Cerebellar nuclear complex (tissue), 1 donor: ENCODE measurements at places on chromosomes 13 and 19.
A peak's percentile ranks its signal among the peaks of the same experiment; 100 is the strongest.

- peak; percentile 66 for DNase-seq
Measured at GRCh38 chr19:48660852-48661710, 11.7 kb downstream of the NTN5 start.

- no peak for DNase-seq
Measured at GRCh38 chr19:30361107-30361447, 11.1 kb upstream of the ZNF536 start.

- DNase-seq = no peak
Measured at GRCh38 chr13:92963029-92963428, 263.6 kb upstream of the GPC6 start.

DNA sequence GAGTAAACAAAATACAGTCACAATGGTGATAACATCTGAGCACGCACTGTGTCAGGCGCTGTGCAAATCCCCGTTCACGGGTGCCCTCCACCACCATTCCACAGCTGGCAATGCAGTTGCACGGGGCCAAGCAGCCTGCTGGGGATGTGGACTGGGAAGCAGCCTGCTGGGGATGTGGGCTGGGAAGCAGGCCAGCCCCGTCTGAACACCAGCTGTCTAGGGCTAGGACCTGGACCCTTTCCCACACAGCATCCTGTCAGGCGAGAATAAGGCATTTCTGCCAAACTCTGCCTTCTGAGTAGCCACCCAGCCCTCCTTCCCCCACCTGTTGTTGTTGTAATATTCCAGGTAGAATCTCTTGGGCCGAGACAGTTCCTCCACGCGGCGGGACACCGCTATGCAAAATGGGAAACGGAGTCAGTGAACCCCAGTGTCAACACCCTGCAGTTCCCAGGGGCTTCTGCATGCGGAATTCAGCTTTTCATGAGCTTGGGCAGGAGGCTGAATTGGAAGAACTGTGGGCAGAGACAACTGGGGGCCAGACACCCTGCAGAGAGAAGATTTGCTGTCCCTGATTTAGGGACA lies 27.8 kb upstream of the MIER2 start:
- no peak for DNase-seq

GRCh38 chr19:4015705-4016402 lies 8.3 kb downstream of the PIAS4 start:
- no peak for DNase-seq

GRCh38 chr13:112062571-112063570 lies 4.1 kb upstream of the SOX1 start:
- no peak for DNase-seq

DNA sequence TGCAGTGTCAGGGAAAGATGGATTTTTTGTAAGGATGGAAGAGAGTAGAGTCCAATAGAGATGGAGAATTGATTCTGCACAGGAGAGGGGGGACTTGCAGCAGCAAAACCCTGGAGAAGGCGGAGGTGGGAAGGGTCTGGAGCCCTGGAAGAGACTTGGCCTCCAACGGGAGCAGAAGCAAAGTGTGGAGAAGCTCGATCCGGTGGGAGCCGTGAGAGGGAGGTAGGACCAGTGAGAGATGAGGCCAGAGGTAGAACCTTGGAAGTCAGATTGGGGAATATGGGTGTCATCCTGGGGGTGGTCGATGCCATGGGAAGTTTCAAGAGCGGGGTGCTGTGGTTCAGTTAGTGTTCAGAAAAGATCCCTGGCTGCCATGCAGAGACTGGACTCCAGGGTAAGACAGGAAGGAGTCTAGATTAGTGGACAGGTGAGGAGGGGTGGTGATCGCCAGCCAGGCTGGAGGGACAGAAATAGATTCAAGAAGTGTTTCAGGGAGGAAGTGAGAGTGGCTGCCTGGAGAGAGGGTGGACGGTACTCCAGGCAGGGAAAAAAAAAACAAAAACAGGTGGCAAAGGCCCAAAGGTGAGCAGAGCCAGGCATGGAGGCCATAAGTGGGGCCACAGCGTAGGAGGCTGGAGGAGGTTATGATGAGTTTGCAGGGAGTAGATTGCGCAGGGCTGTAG lies 2.6 kb downstream of the PPP5C start:
- no peak for DNase-seq

GRCh38 chr13:73715911-73716510 lies 418.2 kb downstream of the KLF12 start:
- DNase-seq = no peak

DNA sequence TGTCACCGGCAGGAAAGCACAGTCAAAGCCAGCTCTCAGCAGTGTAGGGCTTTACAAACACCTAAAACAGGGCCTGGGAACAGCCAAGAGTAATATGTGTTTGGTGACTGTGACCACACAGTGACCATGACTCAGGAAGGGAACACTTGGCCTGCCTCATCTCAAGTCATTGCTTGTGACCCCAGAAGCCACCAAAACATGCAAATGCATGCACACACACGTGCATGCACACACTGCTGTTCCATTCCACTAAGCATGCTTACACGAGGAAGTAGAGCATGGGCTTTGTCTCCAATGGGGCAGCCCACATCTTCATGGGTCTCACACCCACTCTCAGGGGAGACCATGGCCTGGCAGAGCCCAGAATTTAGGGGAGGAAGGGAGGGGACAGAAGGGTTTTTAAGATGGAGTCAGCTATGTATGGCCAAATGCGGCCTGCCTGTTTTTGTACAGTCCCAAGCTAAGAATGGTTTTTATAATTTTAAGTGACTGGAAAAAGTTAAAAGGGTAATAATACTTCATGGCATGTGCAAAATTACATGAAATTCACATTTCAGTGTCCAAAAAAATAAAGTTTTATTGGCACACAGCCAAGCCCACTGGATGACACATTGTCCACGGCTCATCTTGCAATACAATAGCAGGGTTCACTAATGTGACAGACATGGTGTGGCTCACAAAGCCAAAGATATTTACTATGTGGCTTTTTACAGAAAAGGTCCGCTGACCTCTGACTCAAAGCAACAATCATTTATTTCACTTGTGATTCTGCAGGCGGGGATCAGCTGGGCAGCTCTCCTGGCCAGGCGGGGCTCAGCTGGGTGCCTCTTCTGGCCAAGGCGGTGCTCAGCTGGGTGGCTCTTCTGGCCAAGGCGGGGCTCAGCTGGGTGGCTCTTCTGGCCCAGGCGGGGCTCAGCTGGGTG lies 17.3 kb downstream of the ZFR2 start:
- DNase-seq = no peak

DNA sequence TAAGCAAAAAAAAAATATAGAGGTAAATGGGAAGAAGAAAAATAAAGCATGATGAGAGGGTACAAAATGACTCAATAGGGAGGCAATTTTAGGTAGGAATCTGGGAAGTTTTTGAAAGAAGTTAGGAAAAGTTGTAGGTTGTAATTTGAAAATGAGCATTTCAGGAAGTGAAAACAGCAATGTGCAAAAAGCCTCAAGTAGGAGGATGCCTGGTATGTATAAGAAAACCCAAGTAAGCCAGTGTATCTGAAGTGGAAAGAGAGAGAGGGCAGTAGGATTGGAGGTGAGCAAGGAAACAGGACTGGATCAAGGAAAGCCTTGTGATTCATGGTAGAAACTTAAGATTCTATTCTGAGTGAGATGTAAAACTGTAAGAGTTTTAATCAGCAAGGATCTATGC lies 121.6 kb upstream of the SPRY2 start:
- no peak for DNase-seq

DNA sequence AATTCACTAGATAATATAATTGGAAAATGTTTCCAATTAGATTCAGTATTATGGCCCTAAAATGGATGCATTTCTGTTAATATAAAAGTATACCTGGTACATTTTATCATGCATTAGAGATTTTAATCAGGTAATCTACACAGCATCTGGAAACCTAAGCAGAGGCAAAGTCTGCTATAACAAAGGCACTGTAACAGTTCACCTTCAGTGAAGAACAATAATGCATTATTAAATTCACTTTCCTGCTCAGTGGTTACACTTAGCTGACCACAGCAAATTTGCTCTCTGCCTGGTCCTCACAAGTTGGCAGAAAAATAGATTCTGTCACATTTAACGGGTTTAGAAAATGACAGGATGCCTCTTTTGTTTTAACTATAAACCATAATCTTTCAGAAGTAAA lies 326.9 kb downstream of the DACH1 start:
- no peak for DNase-seq

DNA sequence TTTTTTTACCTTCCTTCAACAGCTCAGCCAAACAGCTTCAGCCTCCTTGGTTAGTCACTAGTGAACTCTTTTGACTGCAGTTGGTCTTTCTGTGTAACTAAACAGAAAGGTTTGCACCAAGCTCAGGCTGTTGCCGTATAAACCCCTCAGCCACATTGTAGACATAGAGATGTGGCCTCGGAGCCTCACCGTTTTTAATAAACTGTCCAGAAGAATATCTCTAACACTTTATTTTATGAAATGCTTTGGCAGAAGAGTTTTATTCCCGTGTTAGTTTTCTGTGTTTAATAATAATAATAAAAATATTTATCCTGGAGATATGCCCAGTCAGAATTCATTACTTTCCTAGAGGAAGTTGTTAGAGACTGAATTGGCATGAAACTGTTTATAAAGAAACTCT lies 171.7 kb upstream of the MAB21L1 start:
- no peak for DNase-seq

GRCh38 chr13:30017880-30018279 lies 167.5 kb upstream of the UBL3 start:
- DNase-seq = no peak

- no peak for DNase-seq
Measured at GRCh38 chr13:23462815-23463559, 29.5 kb upstream of the SACS start.

- no peak for DNase-seq
Measured at GRCh38 chr13:67100730-67101129, 129.4 kb downstream of the PCDH9 start.

GRCh38 chr13:39777527-39778061 lies 122.1 kb downstream of the COG6 start:
- DNase-seq = no peak

- DNase-seq = no peak
Measured at GRCh38 chr13:107202371-107203023, 634.6 kb upstream of the ARGLU1 start.

DNA sequence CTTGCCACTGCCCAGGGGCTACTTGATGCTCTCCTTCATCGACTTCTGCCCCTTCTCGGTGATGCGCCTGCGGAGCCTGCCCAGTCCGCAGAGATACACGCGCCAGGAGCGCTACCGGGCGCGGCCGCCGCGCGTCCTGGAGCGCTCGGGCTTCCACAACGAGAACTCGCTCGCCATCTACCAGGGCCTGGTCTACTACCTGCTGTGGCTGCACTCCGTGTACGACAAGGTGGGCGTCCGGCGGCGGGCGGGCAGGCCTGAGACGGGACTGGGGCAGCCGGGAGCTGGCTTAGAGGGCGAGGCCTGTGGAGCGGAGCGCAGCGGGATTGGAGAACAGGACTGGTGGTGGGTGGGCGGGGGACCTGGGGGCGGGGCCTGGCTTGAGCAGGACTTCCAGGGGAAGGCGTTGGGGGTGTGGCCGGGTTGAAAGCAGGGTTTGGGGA lies 12.7 kb upstream of the PSMD8 start:
- DNase-seq = no peak

GRCh38 chr13:46334035-46334822 lies 52.8 kb downstream of the RUBCNL start:
- no peak for DNase-seq

DNA sequence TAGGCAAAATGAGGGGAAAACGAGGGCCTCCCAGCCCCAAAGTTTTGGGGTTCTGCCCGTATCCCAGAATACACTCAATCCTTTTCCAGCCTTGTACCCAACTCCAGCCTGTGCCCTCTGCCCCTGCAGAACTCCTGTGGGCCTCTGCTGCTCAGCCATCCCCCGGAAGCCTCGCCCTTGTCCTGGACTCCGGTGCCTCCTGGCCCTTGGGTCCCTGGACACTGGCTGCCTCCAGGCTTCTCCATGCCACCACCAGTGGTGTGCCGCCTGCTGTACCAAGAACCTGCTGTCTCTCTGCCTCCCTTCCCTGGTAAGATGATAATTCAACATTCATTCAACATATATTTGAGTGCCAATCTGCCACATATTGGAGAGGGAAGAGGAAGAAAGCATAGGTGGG lies 3.8 kb downstream of the DMRTC2 start:
- DNase-seq = no peak

DNA sequence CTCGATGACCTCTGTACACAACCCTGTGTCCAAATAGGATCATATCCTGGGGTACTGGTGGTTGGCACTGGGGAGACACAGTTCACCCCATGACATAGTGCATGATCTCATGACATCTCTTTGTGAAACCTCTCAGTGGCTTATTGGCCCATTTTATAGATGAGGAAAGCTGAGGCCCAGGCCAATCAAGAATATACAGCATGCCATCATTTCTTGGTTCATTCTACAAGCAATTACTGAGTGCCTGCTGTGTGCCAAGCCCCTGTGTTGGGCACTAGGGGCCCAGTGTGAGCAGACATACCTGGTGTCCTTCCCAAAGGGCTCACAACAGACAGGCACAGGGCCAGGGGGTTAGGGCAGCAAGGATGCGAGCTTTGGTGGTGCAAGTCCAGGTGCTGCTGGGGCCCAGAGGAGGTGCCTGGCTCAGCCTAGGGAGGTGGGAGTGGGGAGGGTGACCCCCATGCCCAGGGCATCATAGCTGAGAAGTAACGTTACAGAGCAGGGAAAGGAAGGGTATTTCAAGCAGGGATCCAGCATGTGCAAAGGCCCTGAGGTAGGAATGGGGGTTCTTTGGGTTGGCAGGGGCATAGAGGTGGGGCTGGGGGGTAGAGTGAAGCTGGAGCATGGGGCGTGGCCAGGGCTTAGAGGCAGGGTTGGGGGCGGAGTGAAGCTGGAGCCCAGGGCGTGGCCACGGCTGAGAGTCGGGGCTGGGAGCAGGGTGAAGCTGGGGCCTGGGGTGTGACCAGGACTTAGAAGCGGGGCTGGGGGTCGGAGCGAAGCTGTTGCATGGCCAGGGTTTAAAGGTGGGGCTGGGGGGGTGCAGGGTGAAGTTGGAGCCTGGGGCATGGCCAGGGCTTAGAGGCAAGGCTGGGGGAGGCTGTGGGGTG lies 20.7 kb downstream of the COLGALT1 start:
- DNase-seq = no peak

GRCh38 chr19:48674216-48674809 lies 1.5 kb upstream of the NTN5 start:
- DNase-seq = no peak

DNA sequence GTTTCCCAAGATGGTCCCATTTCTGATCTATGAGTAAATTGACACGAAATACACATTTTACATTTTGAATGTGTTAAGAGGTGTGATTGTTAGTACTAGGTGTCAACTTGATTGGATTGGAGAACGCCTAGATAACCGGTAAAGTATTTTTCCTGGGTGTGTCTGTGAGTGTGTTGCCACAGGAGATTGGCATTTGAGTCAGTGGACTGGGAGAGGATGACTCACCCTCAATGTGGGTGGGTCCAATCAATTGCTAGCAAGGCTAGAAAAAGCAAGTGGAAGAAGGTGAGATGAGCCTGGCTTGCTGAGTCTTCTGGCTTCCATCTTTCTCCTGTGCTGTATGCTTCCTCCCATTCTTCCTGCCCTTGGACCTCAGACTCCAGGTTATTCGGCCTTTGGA lies 960.7 kb upstream of the PCDH9 start:
- no peak for DNase-seq

DNA sequence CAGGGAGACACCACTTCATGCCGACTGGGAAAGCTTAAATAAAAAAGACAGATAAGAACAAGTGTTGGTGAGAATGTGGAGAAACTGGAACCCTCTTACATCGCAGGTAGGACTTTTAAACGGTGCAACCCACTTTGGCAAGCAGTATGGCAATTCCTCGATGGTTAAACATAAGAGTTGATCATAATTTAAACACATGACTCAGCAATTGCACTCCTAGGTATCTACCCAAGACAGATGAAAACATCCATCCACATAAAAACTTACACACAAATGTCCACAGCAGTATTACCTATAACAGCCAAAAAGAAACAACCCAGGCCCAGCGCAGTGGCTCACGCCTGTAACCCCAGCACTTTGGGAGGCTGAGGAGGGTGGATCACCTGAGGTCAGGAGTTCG lies 21.9 kb downstream of the FLT1 start:
- no peak for DNase-seq

- no peak for DNase-seq
Measured at GRCh38 chr19:51503896-51504295, 2.3 kb upstream of the SIGLEC12 start.
